Activated naive CD8-positive, alpha-beta T cell treated with anti-CD3 and anti-CD28 coated beads, Interleukin-2, amount 50 U/mL, for 16 hours (primary cell): ENCODE measurements at places on chromosomes 12 and 14.

DNA sequence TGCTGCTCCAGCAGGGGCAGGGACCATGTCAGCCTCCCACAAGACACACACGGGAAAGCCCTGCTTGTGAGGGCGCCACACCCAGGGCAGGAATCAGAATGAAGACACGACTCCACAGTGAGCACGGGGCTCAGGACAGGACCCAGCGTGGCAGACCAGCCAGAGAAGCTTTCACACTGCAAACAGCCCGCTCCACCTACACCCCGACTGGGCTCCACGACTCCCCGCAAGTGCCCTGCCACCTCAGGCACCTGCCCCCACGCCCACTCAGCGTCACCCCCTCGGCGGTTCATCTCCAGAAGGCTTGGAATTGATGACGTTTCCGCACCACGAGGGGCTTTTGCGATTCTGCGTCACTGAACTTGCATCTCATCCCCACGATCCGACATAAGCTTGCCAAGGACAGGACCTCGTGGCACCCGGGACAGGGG is 91.1 kb downstream of the FBXL14 start:
- DNase-seq: no peak

- DNase-seq: no peak
Measured at GRCh38 chr14:88384718-88385117, 739 bp upstream of the SPATA7 start.

- no peak for DNase-seq
Measured at GRCh38 chr14:87869619-87870583, 123.1 kb downstream of the GALC start.

GRCh38 chr12:2338991-2339431 is 286.2 kb downstream of the CACNA1C start:
- DNase-seq: no peak

DNA sequence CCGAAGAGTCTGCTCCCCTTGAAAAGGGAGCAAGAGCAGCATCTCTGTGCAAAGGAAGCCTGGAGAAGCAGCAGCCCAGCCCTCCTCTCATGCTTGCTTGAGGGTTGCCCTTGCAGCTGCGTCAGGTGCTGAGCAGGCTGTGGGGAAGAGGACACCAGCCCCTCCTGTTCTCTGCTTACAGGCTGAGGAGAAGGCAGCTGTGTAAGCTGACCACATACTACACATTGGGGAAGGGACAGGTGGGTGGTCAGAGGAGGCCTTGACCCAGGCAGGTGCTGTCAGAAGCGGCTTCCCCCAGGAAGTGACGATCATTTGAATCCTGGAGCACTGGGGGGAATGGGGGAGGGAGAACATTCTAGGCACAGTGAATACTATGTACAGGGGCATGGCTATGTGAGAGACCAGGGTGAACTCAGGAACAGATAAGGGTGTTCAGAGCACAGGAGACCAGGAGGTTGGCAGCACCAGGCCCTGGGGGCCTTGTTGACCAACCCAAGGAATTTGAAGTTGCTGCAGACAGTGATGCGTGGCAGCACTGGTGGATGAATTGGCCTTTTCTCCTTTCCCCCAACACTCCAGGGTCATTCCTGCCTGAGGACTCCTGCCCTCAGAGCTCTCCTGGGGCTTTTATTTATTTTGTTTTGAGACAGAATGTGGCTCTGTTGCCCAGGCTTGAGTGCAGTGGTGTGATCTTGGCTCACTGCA is 2.7 kb upstream of the KLC1 start:
- DNase-seq: no peak

GRCh38 chr12:118999107-118999506 is 17.8 kb downstream of the SRRM4 start:
- no peak for DNase-seq

DNA sequence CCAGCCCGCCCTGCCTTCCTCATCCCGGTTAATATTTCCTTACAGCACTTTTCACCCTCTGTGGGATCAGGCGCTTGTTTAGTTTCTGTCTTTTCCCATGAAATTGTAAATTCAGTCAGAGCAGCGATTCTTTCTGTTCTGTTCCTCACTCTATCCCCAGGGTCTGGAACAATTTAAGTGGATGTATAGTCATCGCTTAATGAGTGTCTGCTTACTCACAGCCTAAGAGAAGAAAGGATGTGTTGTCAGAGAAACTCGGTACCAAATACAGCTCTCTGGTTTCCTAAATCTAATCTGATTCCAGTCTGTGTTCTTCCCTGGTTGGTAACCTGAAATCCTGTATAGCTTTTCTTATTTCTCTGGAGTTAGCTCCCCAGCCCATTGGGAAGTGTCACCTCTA is 44.9 kb downstream of the FOS start:
- no peak for DNase-seq

DNA sequence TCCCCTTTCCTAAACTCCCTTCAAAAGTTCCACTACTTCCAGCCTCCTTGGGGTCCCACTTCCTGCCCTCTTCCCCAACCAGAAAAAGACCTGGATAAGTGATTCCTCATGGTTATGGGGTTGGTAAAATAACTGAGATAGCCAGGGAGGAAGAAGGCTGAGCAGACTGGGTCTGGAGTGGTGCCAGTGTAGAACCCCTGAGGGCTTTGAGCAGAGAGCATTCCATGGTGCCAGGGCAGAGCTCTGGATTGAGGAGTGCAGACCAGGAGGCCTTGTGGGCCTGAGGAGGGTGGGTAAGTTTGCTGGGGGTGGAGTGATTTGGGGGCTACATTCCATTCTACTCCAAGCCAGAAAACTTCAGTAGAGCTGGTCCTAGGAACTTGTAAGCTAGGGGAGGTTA is 9.5 kb upstream of the CISTR start:
- no peak for DNase-seq

DNA sequence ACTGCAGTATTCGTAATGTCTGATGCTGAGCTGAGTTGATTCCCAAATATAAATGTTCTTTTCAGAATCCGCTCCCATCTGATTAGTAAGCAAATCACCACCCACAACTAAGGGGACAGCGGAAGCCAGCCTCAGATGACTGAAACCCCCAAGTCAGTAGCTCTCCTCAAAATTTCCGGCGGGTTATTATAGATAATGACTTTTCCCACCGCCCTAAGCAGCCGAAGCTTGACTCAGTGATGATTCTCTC is 469 bp upstream of the LRFN5 start:
- DNase-seq: no peak

GRCh38 chr12:91331371-91331770 is 148.8 kb upstream of the DCN start:
- no peak for DNase-seq

- DNase-seq: no peak
Measured at GRCh38 chr12:57898308-57898970, 42.9 kb upstream of the ATP23 start.

GRCh38 chr14:89137526-89138163 is 279.4 kb downstream of the FOXN3 start:
- DNase-seq: no peak

DNA sequence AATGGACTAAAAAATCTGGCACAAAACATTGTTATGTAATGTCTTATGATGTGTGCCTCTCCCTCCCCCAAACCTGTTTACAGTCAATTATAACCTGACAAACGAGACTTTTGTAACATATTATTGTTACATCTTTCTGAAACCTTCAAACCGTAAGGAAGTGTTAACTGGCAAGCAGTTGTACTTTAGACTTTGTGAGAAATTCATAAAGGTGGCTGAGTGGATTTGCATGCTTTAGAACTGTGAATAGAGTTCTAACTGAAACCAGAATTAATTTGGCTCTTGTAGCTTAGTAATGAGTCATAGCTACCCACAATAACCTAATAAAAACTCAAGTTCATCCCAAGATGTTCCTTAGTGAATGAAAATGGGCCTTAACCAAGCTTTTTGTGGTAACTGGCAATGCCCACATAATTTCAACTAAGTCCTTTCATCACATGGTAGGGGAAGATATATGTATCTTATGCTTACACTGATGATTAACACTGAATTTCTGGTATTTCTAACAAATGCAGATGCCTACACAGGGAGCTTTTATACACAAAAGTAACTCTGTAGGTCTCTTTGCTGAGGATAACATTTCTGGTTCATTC is 29.7 kb downstream of the RAD9B start:
- no peak for DNase-seq

DNA sequence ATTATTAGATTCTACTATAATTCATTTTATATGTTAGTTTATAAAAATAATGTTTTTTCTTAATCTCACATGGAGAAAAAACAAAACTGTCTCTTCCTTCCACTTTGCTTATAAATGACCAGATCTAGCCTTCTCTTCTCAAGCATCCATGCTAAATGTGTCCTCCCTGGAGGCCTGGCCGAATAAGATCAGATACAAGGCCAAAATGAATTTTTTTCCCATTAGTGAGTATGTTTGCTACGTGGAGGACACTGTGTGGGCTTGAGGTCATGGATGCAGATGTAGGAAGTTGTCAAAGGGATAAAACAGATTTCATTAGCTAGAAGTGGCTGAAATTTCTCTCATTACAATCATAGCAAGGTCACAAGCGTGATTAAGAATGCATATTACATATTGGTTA is 1244.9 kb upstream of the SEL1L start:
- DNase-seq: no peak

GRCh38 chr12:87280356-87280755 is 748.8 kb downstream of the C12orf50 start:
- DNase-seq: no peak

GRCh38 chr12:749751-750270 is 2.6 kb upstream of the WNK1 start:
- no peak for DNase-seq

DNA sequence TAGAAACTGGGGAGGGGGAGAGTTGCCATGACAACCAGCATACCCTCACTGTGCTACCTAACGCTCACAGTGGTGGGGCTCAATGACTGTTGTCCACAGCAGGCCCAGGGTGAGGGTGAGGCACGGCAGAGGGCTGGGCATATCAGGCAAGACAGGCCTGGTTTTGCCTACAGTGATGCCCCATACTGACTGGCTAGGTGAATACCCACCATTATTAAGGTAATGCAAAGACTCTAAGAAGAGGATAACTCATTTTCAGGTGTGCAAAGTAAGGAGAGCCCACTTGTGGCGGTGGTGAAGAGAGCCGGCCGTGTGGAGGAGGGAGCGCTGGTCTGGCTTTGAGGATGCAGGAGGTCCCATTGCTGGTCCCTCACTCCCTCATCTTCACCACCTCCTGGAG is 422.3 kb downstream of the FUT8 start:
- no peak for DNase-seq

GRCh38 chr14:52013984-52014600 is 24.7 kb downstream of the RTRAF start:
- DNase-seq: no peak

DNA sequence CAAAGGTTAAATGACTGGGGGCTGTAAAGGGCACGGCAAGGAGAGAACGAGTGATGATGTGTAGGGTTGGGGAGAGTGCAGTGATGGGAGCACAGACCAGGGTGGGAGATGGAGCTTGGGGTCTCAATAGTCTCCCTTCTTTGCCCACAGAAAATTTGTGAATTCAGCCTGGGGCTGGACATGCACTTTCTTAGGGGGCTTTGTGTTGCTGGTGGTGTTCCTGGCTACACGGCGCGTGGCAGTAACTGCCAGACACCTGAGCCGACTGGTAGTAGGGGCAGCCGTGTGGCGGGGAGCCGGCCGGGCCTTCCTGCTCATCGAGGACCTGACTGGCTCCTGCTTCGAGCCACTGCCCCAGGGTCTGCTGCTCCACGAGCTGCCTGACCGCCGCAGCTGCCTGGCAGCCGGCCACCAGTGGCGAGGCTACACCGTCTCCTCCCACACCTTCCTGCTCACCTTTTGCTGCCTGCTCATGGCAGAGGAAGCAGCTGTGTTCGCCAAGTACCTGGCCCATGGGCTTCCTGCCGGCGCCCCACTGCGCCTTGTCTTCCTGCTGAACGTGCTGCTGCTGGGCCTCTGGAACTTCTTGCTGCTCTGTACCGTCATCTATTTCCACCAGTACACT is 1.7 kb downstream of the FITM1 start:
- DNase-seq: no peak

DNA sequence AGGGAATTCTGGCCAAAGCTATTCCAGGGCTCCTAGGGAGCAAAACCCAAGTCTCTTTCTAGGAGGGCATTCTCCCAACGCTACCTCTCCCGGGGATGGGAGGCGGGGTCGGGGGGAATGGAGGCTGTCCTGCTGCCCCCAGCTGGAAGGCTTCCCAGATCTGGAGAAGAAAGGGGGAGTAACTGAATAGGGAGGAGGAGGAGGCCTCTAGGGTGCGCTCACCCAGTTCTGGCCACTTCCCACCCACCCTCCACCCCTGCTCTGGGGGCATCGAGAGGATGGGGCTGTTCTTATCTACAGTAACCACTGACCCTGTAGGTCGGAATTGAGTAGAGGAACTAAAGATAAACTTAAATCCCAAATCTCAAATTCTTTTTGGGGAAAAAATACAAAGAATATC is 579 bp upstream of the RNASE1 start:
- DNase-seq: no peak

DNA sequence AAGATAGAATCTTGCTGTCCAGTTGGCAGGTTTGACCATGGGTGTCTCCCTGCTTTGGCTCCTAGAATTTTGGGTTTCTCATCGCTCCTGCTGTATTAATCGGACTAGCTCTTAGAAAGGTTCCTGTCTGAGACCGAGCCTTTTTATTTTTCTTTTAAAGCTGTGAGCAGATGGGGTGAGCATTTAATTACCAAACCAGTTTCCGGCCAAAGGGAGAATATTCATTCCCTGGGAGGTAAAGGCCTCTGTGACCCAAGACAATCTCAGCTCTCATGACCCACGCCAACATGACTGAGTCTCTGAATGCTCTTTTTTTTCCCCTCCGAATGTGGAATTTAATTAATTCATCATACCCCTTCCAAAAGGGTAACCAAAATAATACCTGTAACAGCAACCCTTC is 464.7 kb upstream of the TMEM132C start:
- DNase-seq: no peak

DNA sequence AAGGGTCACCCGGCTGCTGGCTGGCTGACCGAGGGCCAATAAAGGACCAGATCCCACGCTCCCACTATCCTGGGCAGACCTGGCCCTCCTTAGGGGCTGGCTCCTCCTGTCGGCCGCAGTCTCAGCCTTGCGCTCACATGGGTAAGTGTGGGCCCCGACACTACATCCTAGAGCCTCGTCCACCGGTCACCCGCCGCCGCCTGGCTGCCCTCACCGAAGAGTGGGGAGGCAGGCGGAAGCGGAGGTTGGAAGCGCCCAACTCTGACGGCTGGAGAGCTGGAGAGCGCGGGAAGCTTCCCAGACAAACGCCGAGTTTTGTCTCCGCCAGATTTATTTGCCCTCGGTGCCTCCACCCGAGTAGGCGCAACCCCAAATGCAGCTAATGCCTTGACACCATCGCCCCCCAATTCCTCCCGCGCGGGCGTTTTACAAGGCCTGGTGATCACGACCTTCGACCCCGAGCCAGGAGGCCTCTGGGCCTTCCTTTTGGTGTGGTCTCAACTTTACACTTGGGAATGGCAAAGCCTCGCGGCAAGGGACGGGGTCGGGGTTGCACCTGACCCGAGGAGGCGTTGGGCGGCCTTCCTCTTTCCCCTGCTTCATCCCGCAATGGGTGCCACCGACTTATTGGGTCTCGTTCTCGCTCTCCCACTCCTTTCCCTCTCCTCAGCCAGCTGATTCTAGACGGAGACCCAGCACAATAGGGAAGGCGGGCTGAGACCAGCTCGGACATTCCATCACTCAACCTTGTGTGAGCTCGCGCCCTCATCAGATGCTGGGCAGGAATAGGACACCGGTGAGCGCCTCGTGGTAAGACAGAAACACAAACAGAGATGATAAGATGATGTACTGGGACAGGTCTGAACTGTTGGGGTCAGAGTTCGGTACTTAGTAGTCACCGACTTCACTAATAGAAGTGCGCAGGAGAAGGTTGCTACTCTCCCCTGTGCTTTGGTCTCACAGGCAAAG is 78.3 kb upstream of the ANO4 start:
- no peak for DNase-seq
